HS-27A (cell line): ENCODE measurements at places on chromosomes 1 and 21.
A peak's percentile ranks its signal among the peaks of the same experiment; 100 is the strongest.

DNA sequence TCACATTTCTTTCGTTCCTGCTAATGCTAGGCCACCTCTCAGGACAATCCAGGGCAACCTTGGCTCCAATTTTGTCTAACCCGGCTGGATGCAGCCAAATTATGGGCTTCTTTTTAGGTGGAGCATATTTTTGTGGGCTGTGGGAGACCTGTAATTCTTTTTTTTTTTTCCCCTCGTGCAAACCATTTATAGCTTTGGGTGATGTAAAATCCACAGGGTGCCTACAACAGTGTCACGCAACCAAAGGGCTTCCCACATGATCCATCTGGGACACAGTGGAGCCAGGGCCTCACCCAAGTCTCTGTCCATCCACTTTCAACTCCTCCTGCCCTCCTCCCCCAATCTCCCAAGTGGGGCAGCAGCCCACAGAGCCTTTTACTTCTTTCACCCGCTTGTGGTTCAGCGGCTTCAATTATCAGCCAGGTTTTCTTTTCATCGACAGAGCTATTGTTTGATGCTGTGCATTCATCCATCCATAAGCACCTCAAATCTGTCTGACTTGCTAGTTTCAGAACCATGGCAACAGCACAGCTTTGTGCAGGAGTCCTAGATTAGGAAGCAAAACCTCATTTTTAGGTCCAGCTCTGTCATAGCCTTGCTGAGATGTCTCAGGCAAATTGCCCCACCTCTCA, 10.0 kb upstream of the OVAAL start:
- no peak for DNase-seq

DNA sequence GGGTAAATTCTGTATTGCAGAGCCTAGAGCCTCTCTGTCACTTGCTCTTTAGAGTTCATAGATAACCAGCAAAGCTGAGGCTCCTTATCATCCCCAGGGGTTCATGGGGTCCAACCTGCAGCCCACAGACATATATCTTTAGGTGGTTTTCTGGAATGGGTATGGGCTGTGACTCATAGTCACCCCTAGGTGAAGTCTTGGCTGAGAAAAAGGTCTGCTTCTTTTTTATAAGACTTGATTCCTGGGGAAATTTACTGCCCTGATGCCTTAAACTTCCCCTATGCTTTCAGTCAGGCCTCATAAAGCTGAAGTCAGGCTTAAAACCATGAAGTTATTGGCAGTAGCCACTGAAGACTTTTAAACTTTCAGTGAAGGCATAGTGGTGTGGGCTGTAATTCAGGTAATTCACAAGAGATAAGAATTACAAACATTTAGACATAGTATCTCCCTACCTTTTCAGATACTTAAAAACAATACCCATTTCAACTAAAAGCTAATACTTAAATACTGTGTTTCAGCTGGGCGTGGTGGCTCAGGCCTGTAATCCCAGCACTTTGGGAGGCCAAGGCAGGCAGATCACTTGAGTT, 46.8 kb downstream of the MACO1 start:
- DNase-seq, result no peak

- DNase-seq, result no peak
These were observed 200.7 kb upstream of the GRIK3 start for GRCh38 chr1:37234941-37235418.

DNA sequence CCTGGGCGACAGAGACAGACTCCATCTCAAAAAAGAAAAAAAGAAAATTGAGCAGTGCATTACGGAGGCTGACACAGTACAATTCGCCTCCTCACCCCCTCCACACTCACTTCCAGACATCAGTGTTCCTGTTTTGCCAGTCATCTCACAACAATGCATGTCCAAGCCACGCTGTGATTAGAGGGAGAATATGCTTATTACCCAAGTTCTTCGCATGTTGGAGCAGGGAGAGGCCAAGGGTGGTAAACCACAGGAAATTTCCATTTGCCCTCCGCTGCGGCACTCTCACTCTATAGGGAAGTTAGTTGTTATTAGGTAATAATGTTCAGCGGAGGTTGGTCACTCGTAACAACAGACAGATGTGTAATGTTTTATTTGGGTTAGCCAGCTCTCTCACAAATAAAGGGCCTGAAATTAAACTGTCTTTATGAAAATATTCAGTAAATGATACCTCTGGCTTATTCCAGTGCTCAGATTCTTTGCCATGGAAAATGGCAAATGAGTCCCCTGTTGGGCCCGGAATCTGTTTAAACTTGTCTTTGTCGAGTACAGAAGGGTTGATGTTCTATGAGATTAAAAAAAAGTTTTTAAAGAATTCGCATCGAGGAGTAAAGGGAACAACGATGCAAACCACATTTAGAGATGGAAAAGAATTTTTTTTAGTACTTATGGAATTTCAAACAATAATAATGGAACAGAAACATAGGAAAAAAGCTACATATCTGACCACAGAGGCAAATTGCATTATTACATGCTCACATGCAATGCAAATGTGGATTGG, 33.1 kb downstream of the KCNJ15 start:
- peak; percentile 98 for DNase-seq

GRCh38 chr1:220224033-220224432, 48.2 kb downstream of the RAB3GAP2 start:
- DNase-seq, result no peak

DNA sequence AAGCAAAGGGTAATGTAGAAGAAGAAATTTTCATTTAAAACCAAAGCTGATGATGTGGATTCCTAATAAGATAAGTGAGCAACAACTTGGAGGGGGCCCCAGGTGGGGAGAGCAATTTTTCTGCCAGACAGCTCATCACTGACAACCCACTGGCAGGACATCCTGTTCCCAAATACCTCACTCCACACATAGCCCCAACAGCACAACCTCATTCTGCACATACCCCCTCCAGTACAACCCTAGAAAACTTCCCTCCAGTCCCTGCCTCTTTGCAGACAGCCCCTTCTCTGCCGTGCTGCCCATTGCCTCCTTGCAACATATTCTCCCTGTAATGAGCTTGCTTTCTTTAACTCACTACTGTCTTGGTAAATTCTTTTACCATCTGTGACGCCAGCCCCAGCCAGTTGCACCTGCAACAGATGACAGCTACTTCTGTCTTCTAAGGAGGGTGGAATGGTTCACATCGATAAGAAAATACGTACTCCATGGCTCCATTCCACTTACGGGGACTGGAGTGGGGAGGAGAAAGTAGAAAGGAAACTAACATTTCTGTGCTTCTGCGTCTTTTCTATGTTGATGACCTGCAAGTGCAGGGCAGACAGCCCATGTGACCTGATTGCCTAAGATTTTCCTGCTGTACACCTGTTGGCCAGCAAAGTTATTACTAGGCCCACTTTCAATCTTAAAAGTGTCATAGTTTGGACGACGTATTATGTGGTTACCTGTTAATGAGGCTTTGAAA, 14.7 kb downstream of the RHEX start:
- no peak for DNase-seq

- no peak for DNase-seq
These were observed 568.5 kb upstream of the B3GALT2 start for GRCh38 chr1:193754732-193755427.

GRCh38 chr1:30618335-30618747, 105.0 kb downstream of the MATN1 start:
- DNase-seq, result no peak

- no peak for DNase-seq
These were observed 24.3 kb upstream of the CLSTN1 start for GRCh38 chr1:9848022-9848421.

GRCh38 chr21:41349619-41350390, 12.0 kb upstream of the MX2 start:
- DNase-seq, result no peak
